ENCODE measurements at places on chromosomes 11 and 22.

- DNase-seq: no peak
- no peaks in the 10 kb centered on the region for H3K4me1 ChIP-seq
- H3K27ac ChIP-seq: no peak overlapping the region
Measured at GRCh38 chr11:117202386-117203068, 3.4 kb downstream of the TAGLN start.

GRCh38 chr11:60780065-60780464 is 5.1 kb upstream of the MS4A10 start:
- no peak overlapping the region for H3K4me3 ChIP-seq
- H3K4me1 ChIP-seq: no peaks in the 10 kb centered on the region
- no peaks in the 10 kb centered on the region for H3K27me3 ChIP-seq
- no peak for DNase-seq
- H3K36me3 ChIP-seq: no peaks in the 10 kb centered on the region
- no peak overlapping the region for H3K27ac ChIP-seq

DNA sequence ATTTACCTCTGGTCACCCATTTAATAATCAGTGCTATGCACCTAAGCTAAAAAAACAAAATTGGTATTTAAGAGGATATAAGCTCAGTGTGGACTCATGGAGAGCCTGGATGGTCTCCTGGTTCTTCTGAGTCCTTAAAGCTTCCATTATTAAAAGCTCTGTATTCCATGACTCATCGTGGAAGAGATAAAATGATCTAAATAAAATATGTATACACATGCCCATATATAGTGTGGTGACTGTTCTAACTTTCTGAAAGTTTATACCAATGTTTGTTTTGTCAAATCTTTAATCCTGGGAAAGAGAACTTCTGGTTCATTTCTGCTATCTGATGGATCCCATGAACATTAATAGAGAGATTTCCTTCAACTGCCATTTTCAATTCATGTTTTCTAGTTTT is 375.9 kb downstream of the GUCY1A2 start:
- H3K27me3 ChIP-seq: no peaks in the 10 kb centered on the region
- no peak overlapping the region for H3K4me3 ChIP-seq
- H3K4me1 ChIP-seq: no peaks in the 10 kb centered on the region
- DNase-seq: no peak
- H3K36me3 ChIP-seq: no peaks in the 10 kb centered on the region

GRCh38 chr22:46739094-46739870 is 1.2 kb upstream of the CERK start:
- H3K4me3 ChIP-seq: peak overlapping the region; percentile 65
- DNase-seq: peak; percentile 64
- H3K4me1 ChIP-seq: peaks cover 7% of the 10 kb centered on the region
- H3K27ac ChIP-seq: no peak overlapping the region
- H3K36me3 ChIP-seq: peaks cover 2% of the 10 kb centered on the region
- no peaks in the 10 kb centered on the region for H3K27me3 ChIP-seq
